ENCODE measurements at places on chromosomes 1 and 21.
A peak's percentile ranks its signal among the peaks of the same experiment; 100 is the strongest.

GRCh38 chr1:147897029-147897752, 5.4 kb upstream of the GJA8 start:
- peak; percentile 68 for DNase-seq

DNA sequence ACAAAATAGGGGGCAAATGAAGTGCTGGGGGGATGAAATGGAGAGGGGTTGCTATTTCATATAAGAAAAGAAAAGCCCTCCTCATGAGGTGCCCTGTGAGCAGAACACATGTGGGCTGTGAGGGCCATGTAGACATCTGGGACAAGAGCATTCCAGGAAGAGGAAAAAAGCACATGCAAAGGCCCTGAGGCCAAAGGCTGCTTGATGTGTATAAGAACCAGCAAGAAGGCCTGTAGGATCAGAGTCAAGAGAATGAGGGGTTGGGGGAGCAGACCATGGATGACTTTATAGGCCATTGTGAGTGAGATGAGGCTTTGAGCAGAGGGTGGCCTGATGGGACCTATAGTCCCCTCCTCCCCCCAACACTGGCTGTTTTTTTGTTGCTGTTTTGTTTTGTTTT, 7.7 kb upstream of the RAB4A start:
- no peak for DNase-seq

DNA sequence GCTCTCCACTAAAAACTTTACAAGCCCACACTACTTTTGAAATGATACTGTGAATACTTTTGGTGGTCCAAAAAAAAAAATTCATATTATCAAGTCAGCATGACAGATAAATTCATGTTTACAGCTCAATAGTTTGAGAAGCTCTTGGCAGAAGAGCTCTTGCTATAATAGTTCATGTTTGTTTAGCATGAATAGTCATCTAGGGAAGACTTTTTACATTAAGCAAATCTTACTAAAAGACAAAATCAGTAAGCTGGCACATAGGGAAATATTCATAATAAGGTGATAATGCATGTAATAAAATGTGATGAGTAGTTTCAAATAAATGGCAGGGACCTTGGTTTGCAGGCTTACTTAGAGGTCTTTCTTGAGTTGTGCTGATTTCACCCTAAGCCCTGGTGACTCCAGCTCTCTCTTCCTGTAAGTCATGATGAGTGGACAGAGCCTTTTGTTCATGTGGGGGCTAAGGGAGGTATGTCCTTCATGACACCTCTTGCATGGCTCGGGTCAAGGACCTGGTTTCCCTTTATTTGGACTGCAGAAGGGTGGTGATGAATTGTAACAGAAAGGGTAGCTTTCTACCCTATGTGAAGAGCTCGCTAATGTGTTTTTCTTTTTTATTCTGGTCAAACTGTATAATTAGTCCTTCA, 166.7 kb downstream of the GABPA start:
- peak; percentile 61 for DNase-seq

GRCh38 chr1:205565799-205566198, 61.3 kb downstream of the CDK18 start:
- DNase-seq, result peak; percentile 78

GRCh38 chr1:88662723-88663122, 21.4 kb upstream of the PKN2 start:
- no peak for DNase-seq

- no peak for DNase-seq
These were observed 284.4 kb upstream of the DUSP10 start for GRCh38 chr1:222026280-222026679.

DNA sequence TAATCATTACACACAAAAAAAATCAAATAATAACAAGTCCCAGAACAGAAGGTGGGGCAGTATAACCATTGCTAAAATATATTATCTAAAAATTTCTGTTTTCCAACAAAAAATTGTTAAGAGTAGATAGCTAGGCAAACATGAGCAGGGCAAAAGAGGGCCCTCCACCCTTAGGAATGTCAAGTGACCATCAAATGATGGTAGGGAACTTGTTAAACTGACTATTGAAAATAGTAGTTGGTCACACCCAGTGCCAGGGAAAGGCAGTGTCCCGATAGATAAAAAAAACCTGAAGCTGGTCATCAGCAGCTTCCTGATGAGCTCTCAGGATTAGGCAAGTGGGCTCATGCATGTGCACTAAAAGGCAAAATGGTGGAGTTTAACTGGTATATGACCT, 18.4 kb upstream of the COP1 start:
- DNase-seq, result peak; percentile 37

- no peak for DNase-seq
These were observed 31.7 kb downstream of the ECE1 start for GRCh38 chr1:21258331-21259134.

- DNase-seq, result no peak
These were observed 72.3 kb downstream of the MPZL1 start for GRCh38 chr1:167794043-167794442.

GRCh38 chr1:233257786-233258185, 37.7 kb downstream of the PCNX2 start:
- no peak for DNase-seq

DNA sequence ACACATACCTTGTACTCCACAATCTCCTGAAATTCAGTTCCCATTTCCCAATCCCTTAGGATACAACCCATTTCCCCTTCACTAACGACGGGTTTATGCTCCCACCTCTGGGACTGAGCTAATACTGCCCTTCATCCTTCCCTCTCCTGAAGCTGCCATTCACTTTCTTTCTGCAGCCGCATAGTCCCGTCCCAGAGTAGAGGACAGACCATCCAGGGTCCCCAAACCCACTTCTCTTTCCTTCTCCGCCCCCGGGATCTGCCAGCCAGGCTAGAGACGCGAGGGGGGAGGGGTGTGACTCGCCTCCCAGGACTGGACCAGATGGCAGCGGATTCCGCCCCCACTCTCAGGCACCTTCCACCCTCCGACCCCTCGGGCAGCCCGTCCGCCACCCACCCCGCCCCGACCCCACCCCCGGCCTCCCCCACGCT, 679 bp downstream of the ABL2 start:
- peak; percentile 76 for DNase-seq

DNA sequence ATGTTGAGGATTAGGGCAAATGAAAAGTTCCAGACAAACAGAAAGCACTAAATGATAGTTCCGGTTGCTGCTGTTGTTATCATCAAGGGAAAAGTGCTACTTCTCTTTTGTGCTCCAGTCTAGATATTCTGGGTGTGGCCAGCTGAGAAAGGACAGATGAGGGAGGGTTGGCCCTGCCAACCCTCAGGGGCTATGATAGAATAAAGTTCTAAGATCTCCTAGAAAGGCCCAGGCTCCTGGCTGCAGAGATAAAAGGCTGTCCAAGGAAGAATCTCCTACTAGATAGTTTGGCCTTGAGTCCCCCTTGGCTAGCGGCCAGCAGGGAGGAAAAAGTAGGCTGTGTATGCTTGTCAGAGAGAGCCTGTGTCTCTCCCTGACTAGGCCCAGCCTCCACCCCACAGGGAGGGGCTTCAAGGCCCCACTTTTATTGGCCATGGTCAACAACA, 31.5 kb downstream of the RIMS3 start:
- DNase-seq, result no peak

DNA sequence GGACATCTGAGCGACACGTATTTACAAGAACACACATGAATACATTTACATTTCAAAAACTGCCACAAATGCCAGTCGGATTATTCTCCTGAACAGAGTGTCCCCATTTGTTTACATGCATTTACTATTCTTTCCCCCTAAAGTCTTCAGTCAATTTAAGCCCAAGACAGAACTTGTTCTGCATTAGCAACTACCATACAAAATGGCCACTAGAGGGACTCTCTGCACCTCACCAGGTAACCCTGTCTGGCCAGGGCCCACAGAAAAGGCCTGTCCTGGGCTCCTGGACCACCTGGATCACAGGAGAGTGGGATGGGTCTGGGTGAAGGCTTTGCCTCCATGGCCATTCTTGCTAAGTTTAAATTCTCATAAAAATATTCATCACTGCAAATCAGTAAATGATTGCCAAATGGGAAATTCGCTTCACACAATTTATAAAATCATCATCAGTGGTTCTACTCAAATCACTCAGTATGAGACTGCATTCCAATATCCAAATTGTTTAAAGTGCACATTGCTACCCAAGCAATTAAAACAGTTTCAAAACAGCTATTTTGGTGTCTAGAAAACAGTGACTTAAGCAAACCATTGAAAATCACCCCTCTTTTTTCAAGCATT, 12.5 kb upstream of the GUCA2A start:
- DNase-seq, result peak; percentile 62

DNA sequence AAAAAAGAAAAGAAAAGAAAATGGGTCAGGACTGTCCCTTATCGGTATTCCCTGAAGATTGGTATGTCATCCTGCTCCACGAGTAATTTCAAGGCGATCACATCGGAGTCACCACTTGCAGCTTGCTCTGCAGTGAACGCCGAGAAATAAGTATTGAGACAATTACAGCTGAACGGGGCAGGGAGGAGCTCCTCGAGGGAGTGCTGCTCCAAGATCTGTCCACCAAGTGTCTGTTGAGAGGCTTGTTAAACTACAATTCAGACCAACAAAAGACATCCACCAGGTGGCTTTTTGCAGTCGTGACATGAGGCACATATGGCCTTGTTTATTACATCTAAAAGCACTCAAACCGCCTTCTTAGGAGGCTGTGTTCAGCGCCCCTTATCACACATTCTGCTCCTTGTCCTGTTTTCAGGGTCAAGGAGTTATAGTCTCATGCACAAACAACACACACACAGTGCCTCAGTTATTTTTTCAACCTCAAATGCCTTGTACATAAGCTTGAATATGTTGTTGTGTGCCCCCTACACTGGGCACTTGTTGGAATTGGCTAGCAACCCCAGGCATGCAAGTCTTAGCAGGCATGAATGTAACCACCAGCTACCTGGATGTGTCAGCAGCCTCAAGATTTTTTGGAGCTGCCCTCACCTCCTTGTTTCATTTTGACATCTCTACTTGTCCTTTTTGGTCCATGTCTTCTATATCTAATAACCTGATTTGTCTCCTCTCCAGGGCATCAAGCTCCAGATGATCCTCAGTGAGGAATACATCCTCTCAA, 13.0 kb upstream of the CD48 start:
- no peak for DNase-seq

DNA sequence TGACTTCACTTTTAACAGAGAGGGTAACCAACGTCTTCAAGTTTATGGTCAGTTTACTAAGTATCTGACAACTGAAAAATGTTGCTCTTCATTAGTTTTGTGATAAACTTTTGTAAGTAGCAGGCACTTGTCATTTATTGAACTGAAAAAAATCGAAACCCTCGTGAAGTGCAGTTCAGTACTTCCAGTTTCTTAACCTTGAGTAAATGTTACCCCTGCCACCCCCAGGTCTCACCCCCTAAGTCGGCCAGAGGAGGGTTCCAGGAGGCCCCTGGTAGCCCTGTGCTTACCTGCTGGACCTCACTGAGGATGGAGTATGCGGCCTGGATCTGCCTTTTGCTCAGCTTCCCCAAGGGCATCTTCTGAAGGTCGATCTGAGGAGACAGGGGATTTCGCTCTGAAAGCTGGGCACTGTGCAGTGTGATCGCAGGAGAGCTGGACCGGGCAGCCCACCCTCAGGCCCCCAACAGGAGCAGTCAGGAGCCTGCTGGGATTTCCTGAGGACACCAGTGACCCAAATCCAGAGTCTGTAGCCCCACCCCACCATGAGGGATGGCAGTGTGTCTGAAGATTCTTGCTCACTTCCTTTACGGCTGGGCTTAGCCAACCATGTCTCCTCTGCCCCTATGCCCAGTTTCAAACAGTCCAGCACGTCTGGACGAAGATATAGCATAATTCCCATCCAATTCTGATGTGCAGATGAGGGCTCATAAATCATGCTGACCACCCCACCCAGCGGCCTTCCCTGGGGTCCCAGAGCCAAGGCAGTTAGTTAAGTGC, 37.6 kb downstream of the PARP1 start:
- no peak for DNase-seq

GRCh38 chr1:62654744-62655143, 33.4 kb downstream of the DOCK7 start:
- no peak for DNase-seq

DNA sequence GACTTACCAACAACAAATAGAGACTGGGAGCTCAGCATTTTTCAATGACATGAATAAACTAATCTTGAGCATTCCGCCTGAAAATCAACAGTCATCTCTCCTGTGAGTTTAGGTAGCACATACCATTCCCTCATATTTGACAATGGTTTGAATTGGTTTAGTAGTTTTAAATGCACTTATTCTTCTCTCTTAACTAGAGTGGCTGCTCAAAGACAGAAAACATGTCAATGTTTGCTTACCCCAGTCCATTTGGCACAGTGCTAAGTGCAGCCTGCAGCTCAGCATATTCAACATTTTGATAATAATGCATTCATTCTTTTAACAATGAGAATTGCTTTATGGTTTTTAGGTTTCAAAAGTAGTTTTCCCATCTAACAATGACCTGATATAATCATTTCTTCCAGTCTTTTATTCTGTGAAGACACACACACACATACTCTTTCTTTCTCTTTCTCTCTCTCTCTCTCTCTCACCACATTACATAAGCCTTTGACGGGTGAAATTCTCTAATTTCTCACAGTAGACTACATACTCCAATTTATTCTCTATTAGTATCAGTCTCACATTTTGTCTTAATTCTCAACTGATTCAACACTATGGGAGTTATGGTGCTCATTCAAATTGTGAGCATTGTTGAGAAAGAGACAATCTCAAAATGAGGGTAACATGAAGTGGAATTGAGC, 432.3 kb downstream of the LRRIQ3 start:
- peak; percentile 26 for DNase-seq

DNA sequence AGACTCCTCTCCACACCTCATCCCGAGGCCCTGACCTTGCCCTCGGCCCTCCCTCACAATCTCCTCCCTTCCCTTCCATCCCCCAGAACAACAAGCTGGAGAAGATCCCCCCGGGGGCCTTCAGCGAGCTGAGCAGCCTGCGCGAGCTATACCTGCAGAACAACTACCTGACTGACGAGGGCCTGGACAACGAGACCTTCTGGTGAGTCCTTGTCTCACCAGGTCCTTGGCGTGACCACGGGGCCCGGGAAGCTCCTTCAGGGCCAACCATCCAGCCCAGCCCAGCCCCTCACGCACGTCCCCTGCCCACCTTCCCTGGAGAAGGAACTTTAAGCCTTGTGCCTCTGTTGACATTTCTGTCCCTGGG, 15.6 kb downstream of the PODN start:
- DNase-seq, result no peak

- no peak for DNase-seq
These were observed 5.5 kb upstream of the JUN start for GRCh38 chr1:58789322-58789856.

DNA sequence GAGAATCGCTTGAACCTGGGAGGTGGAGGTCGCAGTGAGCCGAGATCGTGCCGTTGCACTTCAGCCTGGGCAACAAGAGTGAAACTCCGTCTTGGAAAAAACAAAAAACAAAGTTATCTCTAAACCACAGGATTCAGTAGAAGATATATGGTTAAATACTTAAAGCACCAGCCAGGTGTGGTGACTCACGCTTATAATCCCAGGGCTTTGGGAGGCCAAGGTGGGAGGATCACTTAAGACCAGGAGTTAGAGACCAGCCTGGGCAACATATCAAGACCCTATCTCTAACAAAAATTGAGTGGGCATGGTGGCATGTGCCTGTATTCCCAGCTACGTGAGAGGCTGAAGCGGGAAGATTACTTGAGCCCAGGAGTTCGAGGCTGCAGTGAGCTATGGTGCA, 5.6 kb downstream of the NECAP2 start:
- DNase-seq, result no peak

GRCh38 chr1:28412731-28413130, 43.2 kb downstream of the PHACTR4 start:
- DNase-seq, result no peak
